ENCODE measurements at places on chromosomes 16 and 17. TPM values are rescaled to one million over a fixed set of nuclear protein-coding genes. Genes with fewer than 3 reads are reported as not detected.
A peak's percentile ranks its signal among the peaks of the same experiment; 100 is the strongest.

DNA sequence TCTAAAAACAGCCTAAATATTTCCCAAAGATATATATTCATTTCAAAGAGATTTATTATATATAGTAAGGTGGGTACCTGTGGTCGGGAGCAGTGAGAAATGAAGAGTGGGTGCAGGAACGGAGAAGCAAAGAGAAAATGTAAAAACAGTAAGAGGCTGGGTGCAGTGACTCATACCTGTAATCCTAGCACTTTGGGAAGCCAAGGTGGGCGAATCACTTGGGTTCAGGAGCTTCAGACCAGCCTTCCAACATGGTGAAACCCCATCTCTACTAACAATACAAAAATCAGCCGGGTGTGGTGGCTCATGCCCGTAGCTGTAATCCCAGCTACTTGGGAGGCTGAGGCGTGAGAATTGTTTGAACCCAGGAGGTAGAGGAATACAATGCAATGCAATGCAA lies 257.1 kb downstream of the BCAS3 start:
- no peak for DNase-seq

- DNase-seq: no peak
These were observed 601 bp upstream of the NGFR start for GRCh38 chr17:49494399-49494985.

DNA sequence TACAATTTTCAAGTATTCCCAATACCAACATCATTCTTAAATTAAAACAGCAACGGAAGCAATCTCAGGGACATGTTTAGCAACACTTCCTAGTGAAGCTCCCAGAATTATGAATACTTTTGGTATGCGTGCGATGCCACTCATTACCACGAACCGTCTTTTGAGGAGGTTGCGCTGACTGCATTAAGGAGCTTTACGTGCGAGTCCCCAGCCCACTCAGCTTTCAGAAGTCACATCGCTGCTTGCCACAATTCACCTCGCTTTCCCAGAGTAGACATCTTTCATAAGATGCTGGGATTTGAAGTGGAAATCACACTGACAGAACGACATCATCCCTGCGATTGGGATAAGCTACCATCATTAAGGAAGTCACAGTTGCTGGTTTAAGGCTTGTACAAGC lies 441.6 kb upstream of the HSBP1 start:
- DNase-seq: no peak

GRCh38 chr17:11564589-11565380 lies 33.5 kb upstream of the DNAH9 start:
- DNase-seq: no peak

- no peak for DNase-seq
These were observed 26.8 kb downstream of the WSCD1 start for GRCh38 chr17:6097005-6097279.

- DNase-seq: no peak
These were observed 35.8 kb upstream of the SNN start for GRCh38 chr16:11632455-11632939.

DNA sequence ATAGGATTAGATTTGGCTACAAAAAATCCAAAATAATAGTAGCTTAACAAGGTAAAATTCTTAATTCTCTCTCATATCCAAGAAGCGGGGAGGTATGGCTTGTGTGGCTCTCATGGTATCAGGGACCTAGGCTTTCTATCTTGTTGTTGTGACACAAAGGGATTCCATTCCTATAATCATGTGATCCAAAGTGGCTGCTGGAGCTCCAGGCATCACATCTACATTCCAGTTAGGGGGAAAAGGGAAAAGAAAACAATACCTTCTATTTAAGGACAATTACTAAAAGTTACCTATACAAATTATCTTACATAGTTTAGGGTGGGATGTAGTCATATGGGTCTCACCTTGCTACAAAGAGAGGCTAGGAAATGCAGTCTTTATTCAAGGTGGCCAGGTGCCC lies 47.6 kb upstream of the CACNG4 start:
- no peak for DNase-seq

- no peak for DNase-seq
These were observed 14.6 kb upstream of the CSNK1D start for GRCh38 chr17:82287868-82288801.

GRCh38 chr17:65564793-65565192 lies 3.3 kb upstream of the AXIN2 start:
- DNase-seq: no peak

GRCh38 chr16:4987250-4987579 lies 29.1 kb downstream of the SEC14L5 start:
- DNase-seq: no peak

DNA sequence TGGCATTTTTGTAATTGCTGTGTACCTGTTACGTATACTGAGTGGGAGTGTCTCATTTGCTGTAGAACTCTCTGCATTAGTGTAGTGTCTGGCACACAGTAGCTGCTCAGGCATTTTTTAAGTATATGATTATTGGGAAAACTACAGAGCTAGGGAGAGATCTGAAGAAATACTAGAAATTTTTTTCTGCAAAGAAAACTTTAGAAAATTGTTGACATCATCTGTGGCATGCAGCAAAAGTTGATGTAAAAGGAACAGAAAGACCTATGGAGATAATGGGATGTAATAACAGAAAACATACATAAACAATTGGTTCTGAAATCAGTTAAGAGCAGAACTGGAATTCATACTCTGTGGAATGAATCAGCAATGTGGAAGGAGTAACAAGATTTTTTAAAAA lies 11.6 kb downstream of the CLTC start:
- DNase-seq: no peak

DNA sequence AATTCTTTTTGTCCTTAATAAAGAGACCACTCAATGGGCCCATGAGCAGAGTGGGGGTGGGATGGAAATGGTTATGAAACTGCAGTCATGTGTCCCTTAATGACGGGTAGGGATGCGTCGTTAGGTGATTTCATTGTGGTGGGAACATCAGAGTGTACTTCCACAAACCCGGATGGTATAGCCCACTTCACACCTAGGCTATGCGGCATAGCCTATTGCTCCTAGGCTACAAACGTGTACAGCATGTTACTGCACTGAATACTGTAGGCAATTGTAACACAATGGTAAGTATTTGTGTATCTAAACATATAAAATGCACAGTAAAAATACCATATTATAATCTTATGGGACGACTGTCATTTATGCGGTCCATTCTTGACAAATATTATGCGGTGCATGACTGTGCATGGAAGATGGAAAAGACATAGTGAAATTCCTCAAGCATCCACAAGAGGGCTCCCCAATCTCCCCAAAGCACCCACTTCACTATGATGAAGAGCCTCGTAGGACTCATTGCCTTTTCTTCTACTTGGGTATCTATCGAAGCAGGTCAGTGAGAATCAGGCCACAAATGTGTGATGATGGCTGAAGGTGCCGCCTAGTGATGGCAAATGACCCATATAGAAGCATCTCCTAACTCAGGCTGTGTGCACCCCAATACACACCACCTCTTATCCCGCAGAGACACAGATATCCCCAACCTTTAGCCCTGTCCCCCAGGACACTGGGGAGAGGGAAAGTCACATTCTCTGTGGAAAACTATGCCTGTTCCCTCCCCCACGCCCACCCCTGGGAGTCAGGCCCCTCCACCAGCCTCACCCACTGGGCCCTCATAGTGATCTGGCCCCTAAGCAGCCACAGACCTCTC lies 43.5 kb downstream of the TBX21 start:
- DNase-seq: peak; percentile 54

DNA sequence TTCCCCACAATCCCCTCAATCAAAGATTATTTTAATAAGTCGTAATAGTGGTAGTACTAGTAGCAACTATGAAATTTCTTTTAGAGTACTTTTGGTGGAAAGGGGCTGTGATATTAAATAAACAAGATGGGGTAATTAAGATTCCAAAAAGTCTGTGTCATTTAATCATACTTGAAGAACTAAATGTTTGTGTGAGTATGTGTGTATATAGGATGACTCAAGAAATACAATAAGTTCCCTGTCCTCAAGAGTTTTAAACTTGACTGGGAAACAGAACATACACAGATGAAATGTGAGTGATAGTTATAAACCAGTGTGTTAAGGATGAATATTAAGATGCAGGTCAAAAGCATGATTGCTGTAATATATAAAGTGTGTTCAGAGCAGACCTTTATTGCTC lies 2.3 kb downstream of the ALDH3A2 start:
- no peak for DNase-seq

DNA sequence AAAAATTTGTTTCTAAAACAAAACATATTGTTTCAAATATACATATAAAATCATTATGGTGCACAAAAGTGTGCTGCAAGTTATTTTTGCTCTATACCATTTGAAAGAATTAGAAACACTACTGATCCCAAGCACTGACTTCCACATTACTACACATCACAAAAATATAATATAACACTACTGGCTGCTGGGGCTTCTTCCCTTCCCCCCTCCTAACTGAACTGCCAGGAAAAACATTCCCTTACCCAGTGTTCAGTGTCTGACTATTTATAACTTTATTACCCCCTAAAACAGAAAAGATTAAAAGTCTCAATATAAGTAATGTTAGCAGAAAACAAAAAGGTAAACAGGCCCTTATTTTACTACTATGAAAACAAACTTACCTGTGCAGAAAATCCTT lies 36.9 kb downstream of the GPATCH8 start:
- no peak for DNase-seq

Gene C16orf89
- total RNA-seq: not detected

Gene TEKT5
- not detected for total RNA-seq

Gene KRT24
- not detected for total RNA-seq

Gene ITGAX
- 6.6 TPM for total RNA-seq

Gene HAP1
- not detected for total RNA-seq

Gene EXOC3L1
- total RNA-seq: not detected

Gene TMEM220
- total RNA-seq: 2.1 TPM

Data from activated CD4-positive, alpha-beta T cell treated with anti-CD3 and anti-CD28 coated beads for 36 hours (primary cell).